Daoy (cell line): ENCODE measurements at places on chromosomes 16 and 17. TPM values are rescaled to one million over a fixed set of nuclear protein-coding genes. Genes with fewer than 3 reads are reported as not detected.

KCNH4 gene
- total RNA-seq = under 0.01 TPM in 1 of 2 replicates, not detected in the other

DNA sequence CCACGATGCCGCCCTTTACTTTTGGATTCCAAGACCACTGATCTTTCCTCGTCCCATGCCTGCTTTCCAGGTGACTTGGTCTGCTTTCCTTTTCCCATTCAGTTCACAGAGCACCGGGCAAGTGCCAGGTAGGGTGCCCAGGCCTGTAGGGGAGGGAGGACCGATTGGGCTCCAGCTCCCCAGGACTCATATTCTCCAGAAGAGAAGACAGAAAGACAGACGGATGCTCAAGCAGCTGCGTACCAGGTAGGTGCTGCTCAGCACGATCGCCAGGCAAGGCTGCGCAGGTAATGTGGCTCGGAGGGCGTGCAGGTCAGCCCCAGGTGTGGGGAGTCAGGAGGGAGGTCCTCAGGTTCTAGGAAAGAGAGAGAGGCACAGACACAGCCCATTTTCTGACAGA, 67.5 kb upstream of the ZNF423 start:
- DNase-seq = no peak

DNA sequence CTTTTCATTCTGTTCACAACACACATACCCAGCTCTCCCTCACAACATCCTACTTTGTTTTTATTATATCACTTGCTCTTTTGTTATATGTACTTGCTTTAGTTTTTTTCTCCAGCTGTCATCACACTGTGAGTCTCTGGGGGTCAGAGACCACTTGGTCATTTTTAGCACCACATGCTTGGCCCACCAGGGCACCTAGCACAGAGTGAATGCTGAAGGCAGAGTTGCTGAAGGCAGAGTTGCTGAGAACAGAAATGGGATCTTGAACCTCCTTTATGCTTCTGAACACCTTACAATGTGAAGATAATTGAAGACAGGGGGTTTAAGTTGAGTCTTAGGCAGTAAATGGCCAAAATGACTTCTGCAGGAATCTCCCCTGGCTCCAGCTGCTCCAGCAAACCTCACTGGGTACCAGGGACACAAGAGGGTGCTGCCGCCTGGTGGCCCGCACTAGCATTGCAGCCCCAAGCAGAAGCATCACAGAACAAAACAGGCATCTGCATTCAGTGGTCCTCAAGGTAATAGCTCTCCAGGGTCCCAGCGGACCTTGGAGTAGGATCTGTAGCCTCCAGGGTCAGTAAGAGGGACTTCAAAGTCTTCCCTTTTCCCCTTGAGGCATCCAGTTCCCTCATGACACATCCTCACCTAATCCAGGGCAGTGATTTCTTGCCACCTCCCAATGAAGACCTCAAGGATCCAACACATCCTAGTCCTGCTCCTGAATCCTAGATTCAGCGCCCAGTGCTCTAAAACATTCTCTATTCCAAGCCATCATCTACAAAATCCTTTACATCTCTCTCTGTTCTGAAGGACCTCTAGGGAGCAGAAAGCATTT, 1972.6 kb downstream of the TP53TG3F start:
- DNase-seq = peak; percentile 3

DNA sequence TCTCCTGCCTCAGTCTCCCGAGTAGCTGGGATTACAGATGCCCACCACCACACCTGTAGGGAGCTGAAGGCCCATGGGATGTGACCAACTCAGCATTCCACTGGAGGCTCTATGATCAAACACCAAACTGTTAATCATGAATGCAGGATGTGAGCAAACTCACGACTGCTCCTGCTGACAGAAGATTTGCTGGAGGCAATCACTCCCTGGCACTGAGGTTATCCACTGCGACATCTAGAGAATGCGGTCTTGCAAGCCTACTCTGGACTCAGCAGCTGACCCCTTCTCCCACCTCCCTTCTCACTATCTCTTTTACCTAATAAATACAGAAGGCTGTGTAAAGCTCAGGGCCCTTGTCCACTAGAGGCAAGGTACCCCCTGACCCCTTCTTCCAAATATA, 4.9 kb downstream of the TEX14 start:
- no peak for DNase-seq

TPSG1 gene
- 0.23 TPM in 1 of 2 replicates, not detected in the other for total RNA-seq

- DNase-seq = no peak
These were observed 327.3 kb upstream of the CDH8 start for GRCh38 chr16:62363501-62363900.
